ENCODE measurements at places on chromosomes 5 and 9.
A peak's percentile ranks its signal among the peaks of the same experiment; 100 is the strongest.

GRCh38 chr5:40798012-40798800, at the start of gene PRKAA1:
PRKAA1 (minus strand) TSS chr5:40798374; CDS start chr5:40798189, 185 bp downstream.
- peak; percentile 85 for DNase-seq

GRCh38 chr9:123377211-123377971, 21.4 kb downstream of the CRB2 start:
- DNase-seq = no peak

- DNase-seq = no peak
Measured at GRCh38 chr5:78541086-78541654, 107.4 kb downstream of the LHFPL2 start.

- no peak for DNase-seq
Measured at GRCh38 chr5:14859150-14859549, 12.4 kb downstream of the ANKH start.

GRCh38 chr9:120778758-120779157, 14.5 kb downstream of the FBXW2 start:
- DNase-seq = no peak

DNA sequence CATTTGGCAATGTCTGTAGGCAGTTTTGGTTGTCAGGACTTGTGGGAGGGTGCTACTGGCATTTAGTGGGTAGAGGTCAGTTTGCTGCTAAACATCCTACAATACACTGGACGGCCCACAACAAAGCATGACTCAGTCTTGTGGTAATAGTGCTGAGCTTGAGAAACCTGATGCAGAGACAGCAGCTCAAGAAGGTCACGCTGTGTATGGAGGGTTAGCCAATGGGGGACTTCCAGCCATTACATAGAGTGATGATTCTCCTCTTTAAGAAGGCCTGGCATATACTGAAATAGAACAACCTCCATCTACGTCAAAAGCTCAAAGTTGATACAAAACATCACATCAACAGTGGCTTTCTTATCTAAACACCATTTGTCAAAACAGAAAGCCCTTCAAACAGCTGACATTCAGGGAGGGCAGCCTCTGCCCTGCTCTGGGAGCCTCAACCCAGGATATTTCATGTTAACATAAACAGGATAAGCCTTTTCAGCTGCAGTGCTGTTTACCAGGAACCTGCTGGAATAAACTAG, 143.0 kb downstream of the GPBP1 start:
- DNase-seq = no peak

Measured in stimulated activated CD8-positive, alpha-beta memory T cell treated with anti-CD3 and anti-CD28 coated beads, Interleukin-15, amount 100 ng/mL, for 48 hours (primary cell).